ENCODE measurements at places on chromosomes 7 and 10.

DNA sequence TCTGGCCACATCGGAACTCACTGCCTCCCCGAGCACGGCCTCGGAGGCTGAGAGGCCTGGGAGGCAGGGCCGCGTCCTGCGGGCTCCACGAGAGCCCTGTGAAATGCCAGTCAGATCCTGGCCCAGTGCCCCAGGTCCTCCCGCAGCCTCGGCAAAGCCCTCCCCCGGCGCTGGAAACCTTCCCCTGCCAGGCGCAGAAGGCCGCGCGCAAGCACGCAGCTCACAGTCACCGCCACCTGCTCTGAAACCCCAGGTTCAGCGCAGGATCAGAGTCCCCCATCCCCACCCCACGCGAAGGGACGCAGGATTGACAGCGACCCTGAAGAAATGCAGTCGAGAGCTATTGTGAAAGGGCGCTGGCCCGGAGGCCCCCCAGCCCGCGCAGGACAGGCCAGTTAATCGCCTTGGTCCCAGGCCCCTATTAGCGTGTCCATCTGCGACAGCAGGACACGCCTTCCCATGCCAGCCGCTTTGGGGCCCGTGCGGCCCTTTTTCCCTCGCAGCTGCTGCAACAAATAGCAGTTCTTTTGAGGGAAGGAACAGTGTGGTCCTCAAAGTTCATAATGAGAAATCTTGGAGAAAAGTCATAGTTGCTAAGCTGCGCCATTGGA, 13.5 kb upstream of the EGFR start:
- no peak for DNase-seq

DNA sequence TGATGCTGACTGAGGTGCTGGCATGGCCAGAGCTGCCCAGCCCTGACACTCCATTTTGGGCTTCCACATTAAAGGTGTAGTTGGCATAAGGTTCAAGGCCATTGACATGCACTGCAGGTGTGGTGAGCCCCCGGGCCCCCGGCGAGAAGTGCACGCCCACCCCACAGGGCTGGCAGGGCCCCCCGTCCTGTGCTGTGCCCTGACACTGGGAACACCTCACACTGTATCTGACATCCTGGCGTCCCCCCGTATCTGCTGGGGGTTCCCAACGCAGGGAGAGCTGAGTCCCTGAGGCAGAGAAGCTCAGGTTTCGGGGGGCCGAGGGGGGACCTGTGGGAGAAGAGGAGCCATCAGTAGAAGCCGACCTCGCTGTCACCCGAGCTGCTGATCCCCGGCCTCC, 10.0 kb downstream of the EPHA1 start:
- DNase-seq, result no peak

GRCh38 chr7:73933091-73933490, 72.1 kb downstream of the TMEM270 start:
- no peak for DNase-seq

DNA sequence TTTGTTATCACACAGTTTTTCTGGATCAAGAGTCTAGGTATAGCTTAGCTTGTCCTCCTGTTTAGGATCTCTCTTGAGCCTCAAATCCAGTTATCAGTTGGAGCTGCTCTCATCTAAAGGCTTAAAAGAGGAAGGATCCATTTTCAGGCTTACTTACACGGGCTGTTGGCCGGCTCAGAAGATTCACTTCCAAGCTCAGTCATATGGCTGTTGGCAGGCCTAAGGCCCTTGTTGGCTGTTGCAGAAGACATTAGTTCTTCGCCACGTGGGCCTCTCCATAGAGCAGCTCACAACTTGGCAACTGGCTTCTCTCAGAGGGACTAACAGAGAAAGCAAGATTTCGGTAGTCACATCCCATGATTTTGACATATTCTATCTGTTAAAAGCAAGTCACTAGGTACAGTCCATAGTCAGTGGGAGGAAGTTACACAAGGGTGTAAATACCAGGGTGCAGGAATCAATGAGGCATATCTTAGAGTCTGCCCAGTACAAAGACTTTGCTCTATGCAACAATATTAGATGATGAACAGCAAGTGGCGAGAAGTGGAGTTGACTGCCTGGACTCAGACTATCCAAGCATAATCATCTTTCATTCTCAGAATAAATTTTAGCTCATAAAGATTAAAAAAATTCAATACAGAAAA, 280.1 kb upstream of the MBL2 start:
- DNase-seq, result no peak

- DNase-seq, result peak; percentile 45
Measured at GRCh38 chr10:26488344-26488743, 50.2 kb downstream of the APBB1IP start.

DNA sequence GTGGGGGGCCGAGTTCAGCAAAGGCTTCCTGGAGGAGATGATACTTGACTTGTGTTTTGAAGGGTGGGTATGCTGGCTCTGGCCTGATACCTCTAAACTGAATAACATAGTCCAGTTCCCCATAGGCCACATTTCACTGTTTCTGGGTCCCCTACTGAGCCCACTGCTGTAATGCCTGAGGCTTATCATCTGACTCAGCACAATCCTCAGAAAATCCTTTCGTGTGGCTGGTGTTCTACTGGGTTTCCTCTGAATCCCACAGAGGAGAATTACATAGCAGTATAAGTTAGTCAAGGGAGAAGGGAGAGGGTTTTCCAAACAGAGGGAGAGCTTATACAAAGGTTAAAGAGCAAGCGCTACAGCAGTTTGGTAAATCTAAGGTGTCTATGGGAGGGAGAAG, 2.8 kb upstream of the R3HCC1L start:
- DNase-seq, result no peak

DNA sequence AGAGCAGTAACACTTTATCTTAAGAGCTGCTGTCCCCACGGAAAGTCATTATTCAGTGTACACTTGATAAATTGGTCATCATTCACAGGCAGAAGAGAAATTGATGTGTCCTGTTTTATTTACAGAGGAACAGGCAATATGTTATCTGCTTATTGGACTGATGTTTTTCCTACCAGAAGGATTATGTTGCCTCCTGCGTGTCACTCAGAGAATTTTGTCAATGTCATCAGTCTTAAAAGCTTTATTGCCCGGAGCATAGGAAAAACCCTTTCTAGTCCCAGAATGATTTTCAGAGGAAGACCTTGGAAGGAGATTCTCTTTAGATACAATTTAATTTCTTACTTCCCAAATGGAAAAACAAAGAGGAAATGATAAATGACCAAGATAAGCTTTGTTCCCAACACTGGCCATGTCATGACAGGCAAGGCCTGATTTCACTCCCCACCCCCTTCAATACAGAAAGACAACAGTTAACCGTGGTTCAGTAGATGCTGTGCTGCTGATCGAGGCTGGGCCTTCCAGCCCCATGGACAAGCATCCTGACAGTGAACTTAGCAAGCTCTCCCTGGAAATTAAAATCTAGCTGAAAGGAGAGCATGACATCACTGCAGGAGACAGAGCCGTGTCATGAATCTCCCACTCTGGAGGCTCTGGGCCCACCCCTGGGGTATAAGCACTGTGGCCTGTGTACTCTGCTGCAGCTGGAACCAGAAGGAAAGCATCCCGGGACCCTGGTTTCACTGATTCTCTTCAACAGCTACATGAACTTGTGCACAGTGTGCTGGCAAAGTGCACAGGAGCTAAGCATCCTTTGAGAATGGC, 118.8 kb upstream of the LYZL2 start:
- DNase-seq, result no peak

All from activated CD4-positive, alpha-beta T cell treated with anti-CD3 and anti-CD28 coated beads for 48 hours (primary cell).